ENCODE measurements at places on chromosomes 6 and 20. TPM values are rescaled to one million over a fixed set of nuclear protein-coding genes. Genes with fewer than 3 reads are reported as not detected.
A peak's percentile ranks its signal among the peaks of the same experiment; 100 is the strongest.

Gene RNF182
- total RNA-seq, result 6.4 TPM

Gene EPHA7
- not detected for total RNA-seq

Gene OR2J1
- total RNA-seq, result not detected

- H3K27me3 ChIP-seq, result no peaks in the 10 kb centered on the region
- DNase-seq, result peak; percentile 31
- H3K27ac ChIP-seq, result peak overlapping the region; percentile 41
- no peak overlapping the region for H3K4me3 ChIP-seq
These were observed 69.2 kb downstream of the TPD52L1 start for GRCh38 chr6:125222531-125223455.

DNA sequence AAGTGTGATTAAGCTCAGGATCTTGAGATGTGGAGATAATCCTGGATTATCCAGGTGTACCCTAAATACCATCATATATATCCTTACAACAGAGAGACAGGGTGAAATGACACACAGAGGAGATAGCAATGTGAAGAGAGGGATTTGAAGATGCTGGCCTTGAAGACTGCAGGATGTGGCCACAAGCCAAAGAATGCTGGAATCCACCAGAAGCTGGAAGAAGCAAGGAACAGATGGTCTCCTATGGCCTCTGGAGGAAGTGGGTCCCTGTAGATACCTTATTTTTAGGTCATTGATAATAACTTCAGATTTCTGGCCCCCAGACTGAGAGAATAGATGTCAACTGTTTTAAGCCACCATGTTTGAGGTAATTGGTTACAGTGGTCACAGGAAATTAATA, 95.0 kb downstream of the PAK5 start:
- no peaks in the 10 kb centered on the region for H3K27me3 ChIP-seq
- H3K27ac ChIP-seq, result no peak overlapping the region
- no peak overlapping the region for H3K4me3 ChIP-seq
- H3K36me3 ChIP-seq, result no peaks in the 10 kb centered on the region
- DNase-seq, result no peak
- no peaks in the 10 kb centered on the region for H3K4me1 ChIP-seq

GRCh38 chr6:132461958-132462357, 51.0 kb downstream of the STX7 start:
- H3K36me3 ChIP-seq, result peaks cover 22% of the 10 kb centered on the region
- DNase-seq, result no peak
- H3K27me3 ChIP-seq, result no peaks in the 10 kb centered on the region
- peaks cover 11% of the 10 kb centered on the region for H3K4me1 ChIP-seq

- no peaks in the 10 kb centered on the region for H3K4me1 ChIP-seq
- no peak for DNase-seq
- H3K36me3 ChIP-seq, result no peaks in the 10 kb centered on the region
- H3K4me3 ChIP-seq, result no peak overlapping the region
- H3K27me3 ChIP-seq, result peaks cover 9% of the 10 kb centered on the region
- no peak overlapping the region for H3K27ac ChIP-seq
These were observed 8.4 kb upstream of the R3HDML start for GRCh38 chr20:44328428-44328827.

GRCh38 chr6:43737272-43738081, 32.5 kb upstream of the VEGFA start:
- peak; percentile 28 for DNase-seq
- no peaks in the 10 kb centered on the region for H3K36me3 ChIP-seq
- no peaks in the 10 kb centered on the region for H3K4me1 ChIP-seq
- no peak overlapping the region for H3K4me3 ChIP-seq
- H3K27me3 ChIP-seq, result peaks cover 10% of the 10 kb centered on the region
